ENCODE measurements at places on chromosomes 2 and 18.

DNA sequence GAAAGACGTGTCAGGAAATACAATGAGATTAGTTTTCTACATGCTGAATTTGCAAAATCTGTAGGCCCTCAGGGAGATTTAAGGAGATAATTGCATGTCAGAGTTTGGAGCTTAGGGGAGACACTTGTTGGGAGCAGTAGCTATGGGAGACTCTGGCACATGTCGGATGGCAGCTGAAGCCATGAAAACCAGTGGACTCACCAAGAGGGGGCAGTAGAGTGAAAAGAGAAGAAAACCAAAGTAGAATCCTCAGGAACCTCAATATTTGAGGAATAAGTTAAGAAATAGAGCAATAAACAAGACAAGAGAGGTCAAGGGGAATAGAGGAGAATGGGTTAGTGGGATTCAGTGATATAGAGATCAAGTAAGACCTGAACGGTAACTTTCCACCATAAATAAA, 24.8 kb downstream of the RUFY4 start:
- no peak for DNase-seq

DNA sequence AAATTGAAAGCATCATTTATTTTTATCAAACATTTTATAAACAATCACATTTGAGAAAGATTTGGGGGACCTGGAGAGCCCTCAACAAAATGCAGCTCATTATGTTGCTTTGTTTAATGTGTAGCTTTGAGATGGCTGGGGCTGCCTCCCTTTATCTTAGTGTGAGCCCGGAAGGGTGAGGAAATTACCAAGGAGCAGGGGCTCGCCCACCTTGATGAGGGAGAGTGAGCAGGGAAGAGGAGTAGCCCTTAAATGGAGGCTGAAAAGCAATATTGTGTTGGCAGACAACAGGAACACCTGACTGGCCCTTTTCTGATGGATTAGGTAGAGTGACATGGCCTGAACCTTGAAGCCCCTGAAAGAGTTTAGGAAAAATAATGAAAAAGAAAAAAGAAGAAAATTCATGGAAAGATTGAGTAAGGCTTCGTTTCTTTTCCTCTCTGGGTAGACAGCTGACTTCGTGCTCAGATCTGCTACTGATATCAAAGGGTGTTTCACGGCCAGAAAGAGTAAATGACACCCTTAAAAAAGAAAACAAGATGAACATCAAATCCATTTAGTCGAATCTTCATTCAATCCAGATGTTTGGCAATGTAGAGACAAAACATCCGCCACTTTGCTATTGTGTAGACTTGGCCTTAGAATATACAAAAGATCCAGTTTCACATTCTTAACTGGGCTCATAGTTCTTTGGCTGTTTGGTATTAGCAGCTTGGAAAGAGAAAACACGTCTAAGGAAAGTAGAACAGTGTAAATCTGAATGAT, 206.5 kb upstream of the TCF4 start:
- no peak for DNase-seq

DNA sequence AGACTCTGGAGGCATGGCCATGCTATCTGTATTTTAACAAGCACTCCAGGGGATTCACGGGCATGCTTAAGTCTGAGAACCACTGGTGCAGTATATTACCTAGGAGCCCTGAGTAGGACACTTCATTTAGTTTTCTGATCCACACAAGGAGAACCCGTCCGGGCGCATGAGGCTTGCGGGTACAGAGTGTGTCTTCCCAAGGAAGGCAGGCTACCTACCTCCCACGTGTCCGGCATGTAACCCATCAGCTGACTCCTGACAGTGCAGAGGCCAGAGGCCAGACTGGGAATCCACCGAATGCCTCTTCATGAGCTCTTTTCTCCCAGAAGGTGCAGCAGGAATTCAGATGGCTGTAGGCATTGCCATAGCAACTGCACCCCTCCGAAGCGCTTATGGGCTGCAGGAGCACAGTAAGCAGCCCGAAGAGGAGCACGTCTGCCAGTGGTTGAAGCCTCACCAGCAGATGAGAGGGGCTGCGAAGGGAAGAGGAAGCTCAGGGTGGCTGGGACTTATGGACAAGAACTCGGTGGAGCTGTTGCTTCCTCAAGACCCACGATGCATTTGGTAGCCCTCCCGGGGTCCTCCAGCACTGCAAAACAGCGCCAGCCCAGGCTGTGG, 33.8 kb upstream of the DNMT3A start:
- DNase-seq: no peak

- DNase-seq: no peak
Measured at GRCh38 chr2:133849341-133849740, 281.1 kb upstream of the NCKAP5 start.

DNA sequence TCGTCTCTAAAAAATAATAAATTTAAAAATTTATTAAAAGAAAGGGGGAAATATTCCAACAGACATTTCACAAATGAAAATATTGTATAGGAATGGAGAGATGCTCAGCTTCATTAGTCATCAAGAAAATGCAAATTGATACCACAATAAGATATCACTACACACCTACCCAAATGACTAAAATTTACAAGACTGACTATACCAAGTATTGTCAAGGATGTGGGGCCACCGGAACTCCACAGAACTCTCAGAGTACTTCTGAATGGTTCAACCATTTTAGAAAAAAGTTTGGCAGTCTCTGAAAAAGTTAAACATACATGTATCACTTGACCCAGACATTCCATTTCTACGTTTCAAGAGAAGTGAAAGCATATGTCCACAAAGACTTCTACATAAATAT, 163.4 kb downstream of the EHBP1 start:
- DNase-seq: no peak

DNA sequence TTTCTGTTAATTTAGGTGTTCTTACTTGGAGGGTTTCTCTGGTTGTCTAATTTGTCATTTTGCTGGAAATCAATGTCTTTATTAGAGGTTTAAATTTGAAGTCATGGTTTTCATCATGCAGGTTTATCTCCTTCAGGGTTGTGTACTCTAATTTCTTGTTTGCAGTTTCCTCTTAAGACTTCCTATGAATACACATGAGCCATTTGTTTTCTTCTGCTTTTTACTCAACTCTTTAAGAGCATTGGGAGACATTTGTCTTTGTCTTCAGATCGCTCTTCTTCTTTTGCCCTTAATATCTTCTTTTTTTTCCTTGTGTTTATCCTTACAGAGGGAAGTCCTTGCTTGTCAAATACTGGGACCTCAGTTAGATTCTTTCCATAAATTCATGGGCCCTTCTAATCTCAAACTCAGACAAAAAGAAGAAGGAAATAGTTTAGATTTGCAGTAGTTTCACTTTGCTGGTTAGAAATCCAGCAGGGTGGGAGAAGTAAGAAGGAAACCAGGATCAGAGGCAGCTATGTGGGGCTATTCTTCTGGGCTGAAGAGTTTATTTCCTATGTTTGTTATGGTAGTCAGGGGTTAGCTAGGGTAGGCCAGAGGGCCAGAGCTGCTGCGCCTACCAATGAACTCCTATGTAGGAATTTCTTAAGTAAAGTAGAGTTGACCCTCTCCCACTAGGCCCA, 176.6 kb downstream of the DYSF start:
- DNase-seq: no peak

GRCh38 chr2:28751956-28752630, 463 bp downstream of the PPP1CB start:
- no peak for DNase-seq

- no peak for DNase-seq
Measured at GRCh38 chr2:62801814-62802523, 96.5 kb downstream of the EHBP1 start.

DNA sequence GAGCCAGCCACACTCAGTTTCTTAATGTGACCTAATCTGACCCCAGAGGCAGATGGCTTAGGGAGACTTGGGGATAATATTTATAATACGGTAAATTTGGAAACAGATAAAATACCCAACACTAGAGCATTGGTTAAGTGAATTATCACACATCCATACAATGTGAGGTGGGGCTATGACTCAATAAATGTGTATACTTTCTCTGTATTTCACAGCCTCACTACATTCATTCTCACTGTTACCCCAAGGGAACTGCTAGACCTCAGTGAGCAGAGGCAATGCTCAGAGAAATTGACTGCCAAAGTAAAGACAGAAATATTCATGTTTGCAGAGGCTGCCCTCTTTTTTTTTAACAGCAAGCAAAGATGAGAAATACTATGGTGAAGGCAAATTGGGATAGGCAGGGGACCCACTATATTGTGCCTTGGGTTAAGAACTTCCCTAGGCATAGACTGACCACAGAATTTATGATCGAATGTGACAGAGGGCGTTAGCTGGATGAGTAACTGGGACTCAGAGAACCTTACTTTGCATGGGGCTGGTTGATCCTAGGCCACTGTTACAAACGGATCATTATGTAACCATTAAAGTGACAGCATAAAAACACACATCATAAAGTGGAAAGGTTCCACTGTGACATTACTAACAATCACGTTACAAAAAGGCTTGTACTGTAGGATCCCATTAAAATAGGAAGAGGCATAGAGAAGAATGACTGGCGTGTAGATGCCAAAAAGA, 246.0 kb upstream of the LYPD1 start:
- DNase-seq: no peak

DNA sequence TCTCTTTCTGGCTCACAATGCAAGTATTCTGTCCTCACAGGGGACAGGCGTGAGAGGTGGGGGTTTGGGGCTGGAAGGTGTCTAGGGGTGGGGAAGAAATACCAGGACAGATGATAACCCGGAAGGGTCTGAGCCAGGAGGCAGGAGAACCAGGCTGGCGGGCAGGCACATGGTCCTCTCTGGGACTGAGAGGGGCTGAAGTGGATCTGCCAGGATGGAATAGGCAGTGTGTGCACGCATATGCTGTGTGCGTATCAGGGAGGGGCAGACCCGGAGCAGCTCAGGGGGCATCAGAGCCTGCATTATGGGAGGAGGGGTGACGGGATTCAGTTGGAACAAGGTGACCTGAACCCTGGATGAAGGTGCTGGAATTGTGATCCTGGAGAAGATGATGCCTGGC, 157.3 kb downstream of the DYSF start:
- no peak for DNase-seq

- DNase-seq: no peak
Measured at GRCh38 chr2:49032936-49033335, 121.4 kb downstream of the FSHR start.

- DNase-seq: no peak
Measured at GRCh38 chr2:190964170-190964795, 49.7 kb downstream of the STAT1 start.

DNA sequence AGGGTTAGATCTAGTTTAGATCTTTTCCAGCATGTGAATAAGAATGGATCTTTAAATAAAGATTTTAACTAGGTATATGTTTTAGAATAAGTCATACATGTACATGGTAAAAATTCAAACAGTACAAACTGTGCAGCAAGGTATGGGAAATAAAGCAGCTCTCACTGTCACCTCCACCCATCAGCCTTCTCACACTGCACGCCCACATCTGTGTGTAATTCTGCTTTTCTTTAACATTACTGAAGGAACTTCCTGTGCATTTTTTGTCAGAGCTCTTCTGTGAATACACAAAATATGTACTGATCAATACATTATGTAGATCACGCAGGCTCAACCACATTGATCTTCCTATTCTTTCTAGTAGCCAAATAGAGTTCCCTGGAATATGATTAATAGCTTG, 3.4 kb downstream of the CASP8 start:
- DNase-seq: no peak

DNA sequence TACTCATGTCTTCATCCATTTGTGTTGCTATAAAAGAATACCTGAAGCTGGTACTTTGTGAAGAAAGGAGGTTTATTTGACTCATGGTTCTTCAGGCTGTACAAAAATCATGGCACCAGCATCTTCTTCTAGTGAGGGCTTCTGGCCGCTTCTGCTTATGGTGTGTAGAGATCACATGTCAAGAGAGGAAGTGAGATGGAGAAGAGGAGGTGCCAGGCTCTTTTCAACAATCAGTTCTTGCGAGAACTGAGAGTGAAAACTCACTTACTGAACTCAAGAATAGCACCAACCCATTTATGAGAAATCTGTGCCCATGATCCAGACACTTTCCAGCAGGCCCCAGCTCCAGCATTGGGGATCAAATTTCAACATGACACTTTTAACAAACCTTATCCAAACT, 30.0 kb upstream of the BARD1 start:
- DNase-seq: no peak

DNA sequence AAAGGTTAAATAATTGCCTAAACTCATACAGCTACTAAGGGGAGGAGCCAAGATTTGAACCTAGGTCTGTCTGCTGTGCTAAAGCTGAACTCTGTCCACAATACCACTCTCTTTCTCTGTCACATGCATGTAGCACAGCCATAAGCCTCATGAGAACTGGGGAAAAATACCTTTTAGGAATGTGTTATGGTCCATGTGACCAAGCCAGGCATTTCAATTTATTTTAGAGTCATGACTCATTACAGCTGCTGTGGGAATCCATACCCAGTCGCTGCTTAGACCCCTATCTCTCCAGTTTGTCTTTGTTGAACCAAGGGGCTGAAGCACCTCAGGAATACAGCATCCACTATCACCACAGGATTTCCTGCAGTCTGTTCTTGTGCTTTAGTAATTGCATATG, 200.0 kb upstream of the SIX3 start:
- DNase-seq: no peak

- DNase-seq: peak; percentile 4
Measured at GRCh38 chr2:16425462-16426336, 239.9 kb downstream of the CYRIA start.

GRCh38 chr2:101842471-101842870, 145.0 kb downstream of the MAP4K4 start:
- DNase-seq: no peak

- DNase-seq: no peak
Measured at GRCh38 chr2:209681201-209681735, 90.4 kb upstream of the UNC80 start.

DNA sequence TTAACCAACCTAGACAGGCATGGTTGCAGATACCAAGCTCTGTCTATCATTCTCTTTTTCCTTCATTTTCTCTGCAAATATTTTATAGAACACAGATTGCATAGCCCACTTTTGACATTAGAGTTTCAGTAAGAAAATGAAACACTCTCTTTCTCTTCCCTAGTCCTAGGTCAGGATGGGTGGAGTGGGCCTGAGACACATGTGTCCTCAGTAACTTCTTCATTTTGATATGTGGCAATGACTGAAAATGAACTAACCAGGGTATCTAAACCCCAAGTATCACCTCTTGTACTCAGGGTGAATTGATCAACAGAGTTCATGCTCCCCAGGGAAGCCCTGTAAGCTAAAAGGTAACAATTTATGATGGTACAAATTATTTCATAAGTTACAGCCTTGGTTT, 37.0 kb upstream of the KYNU start:
- DNase-seq: no peak

DNA sequence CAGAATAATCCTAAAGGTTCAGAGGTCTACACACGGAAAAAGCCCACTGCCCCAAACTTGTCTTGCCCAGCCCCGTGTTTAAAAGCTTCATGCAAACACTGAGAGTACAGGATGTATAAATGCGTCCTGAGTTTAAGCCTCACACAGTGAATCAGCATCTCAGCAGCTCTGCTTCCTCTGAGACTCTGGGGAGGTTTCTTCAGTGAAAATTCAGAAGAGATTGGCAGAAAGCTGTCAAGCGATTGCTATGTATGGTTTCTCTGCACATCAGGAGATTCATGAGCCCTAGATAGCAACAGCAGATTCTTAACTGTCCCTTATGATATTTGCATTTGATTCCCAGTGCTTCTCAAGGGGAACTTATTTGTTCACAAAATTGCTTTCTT, 27.1 kb downstream of the CRACDL start:
- no peak for DNase-seq

GRCh38 chr2:109531221-109531620, 82.5 kb downstream of the SEPTIN10 start:
- no peak for DNase-seq

GRCh38 chr2:101375653-101376052, 11.7 kb downstream of the CREG2 start:
- no peak for DNase-seq

GRCh38 chr2:203909261-203909967, 27.1 kb upstream of the ICOS start:
- no peak for DNase-seq

- no peak for DNase-seq
Measured at GRCh38 chr2:132441051-132441450, 24.4 kb downstream of the GPR39 start.
